CD4-positive, alpha-beta T cell treated with Interferon gamma for 1 hour (primary cell): ENCODE measurements at places on chromosomes 12 and 14.
A peak's percentile ranks its signal among the peaks of the same experiment; 100 is the strongest.

DNA sequence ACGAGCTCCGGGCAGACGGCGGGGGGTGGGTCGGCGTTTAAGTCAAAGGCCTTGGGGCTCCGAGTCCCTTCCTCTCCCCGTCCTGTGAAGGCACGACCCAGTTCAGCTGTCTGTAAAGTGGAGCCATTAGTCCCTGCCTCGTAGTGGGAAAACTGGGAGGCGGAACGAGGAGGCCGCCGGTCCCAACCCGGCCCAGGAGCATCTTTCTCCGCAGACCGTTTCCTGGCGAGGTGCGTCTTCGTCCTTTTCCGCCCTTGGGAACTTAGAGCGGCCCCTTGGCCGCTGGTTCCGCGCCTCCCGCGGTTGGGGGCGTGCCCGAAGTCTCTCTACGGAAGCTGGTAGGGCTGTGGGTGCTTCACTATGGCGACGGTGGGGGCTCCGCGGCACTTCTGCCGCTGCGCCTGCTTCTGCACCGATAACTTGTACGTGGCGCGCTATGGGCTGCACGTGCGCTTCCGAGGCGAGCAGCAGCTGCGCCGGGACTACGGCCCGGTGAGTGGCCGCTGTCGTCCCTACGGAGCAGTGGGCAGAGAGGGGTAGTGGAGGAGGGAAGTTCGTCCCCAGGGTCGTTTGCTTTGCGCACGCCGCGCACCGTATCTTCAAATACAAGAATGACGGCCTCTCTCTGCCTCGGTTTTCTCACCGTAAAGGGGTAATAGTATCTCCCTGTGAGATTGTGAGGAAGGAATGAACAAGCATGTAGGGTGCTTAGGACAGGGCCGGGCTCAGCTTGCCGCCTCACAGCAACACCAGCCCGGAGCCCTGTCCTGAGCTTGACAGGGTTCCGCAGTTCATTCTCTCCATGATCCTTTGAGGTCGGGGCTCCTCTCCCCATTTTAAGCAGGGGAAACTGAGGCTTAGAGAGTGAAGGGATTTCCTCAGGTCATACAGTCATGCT lies at the start of gene OGFOD2:
Gene OGFOD2 (plus strand): TSS at position 353 of the 898 bp plus-strand sequence. CDS start 8 bp downstream, at position 361.
- peak; percentile 91 for DNase-seq

DNA sequence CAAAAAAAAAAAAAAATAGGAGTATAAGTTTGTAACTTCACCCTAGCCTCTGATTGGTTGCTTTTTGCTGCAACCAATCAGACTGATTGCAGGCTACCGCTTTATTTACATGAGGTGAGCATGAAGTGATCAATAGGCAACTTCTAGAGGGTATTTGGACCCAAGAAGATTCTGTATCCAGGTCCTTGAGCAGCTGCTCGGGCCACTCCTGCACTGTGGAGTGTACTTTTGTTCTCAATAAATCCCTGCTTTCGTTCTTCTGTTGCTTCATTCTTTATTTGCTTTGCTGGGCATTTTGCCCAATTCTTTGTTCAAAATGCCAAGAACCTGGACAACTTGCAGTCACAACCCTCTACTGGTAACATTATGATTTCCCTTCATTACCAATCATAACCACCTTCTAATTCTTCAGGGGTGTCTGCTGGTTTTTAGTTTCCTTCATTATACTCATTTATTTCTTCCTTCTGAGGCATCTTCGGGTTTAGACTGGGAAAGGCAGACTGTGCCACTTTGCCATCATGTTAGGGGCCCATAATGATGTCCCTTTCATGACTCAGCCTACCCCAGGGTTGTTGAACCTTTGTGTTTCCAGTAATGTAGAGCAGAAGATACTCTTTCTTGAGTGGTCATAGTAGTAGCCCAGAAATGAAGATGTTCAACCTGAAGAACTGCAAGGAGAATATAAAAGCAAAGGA lies 43.4 kb upstream of the LIMA1 start:
- no peak for DNase-seq

DNA sequence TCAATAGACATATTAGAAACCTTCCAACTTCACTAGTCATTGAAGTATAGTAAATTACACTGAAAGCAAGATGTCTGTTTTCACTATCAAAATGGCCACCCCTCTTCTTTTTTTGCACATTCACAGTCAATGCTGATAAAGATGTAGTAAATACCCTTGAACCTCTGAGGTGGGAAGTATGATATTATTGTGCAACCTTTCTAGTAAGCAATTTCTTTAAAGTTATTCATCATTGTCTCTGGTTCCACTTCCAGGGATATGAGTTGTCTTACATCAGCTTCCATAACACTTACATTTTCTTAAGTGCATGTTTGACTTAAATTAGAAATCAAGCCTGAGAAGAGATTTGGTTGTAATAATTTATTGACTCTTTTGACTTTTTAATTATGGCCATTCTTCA lies 453.9 kb upstream of the MGAT4C start:
- no peak for DNase-seq

DNA sequence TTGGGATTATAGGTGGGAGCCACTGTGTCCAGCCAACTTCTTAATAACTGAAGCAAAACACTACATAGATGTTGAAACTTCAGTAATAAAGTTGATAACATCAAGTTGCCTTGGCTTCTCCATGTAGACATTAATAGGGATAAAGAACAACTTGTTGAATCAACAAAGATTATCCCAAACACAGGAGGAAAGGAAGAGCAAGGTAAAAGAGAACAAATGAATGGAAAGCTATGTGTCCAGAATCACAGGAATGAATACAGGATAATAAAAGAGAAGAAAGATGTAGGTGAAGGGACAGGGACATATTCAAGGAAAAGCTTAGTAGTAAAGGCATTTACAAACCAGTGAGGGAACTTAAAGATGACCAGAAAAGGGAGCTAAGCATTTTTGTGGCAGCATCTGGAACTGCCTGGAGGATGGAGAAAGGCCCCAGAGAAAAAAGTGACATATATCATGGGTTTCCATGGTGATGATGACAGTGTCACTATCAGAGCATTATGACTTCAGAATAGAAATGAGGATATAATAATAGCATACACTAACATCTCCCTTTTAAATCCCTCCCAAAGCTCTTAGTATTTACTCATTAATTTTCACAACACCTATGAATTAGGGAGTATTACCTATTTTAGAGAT lies 24.0 kb upstream of the MDM1 start:
- no peak for DNase-seq

DNA sequence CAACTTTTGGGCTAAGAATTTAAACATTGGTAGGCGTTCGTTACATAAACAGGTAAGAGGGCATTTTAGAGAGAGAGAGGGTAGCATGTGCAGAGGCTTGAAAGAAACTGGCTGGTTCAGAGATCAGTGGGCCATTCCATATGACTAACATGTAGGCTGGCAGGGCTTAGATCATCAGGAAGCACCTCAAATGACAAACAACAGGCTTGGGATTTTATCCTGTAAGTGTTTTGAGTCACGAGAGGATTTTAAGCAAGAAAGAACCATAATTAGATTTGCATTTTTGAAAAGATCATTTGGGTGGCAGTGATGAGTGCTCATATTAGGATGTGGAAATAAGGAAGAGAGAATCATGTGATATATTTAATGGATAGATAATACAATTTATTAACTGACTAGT lies 8.7 kb upstream of the PLEKHA5 start:
- no peak for DNase-seq

DNA sequence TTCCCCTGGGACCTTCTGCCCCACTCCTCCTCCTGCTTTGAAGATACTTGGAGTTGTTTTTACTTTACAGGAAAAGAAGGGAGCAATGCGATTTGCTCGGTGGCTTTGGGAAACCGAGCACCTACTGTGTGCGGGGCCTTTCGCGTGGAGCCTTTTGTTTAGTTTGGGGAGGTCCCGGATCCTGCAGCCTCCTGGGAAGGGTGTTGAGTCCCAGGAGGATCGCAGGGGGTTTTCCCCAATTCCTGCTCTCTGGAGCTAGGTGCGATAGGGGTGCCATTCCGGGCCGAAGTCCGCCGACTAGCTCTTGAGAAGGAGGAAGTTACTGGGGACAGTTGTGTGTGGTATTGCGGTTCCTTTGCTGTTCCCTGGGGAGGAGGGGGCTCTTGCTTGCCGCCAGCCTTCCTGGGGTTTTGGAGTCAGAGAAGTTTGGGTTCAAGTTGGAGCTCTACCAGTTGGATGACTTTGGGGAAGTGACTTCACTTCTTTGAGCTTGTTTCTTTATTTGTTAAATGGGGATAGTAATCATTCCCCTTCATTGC lies 1.1 kb downstream of the BRI3BP start:
- DNase-seq = peak; percentile 29

- no peak for DNase-seq
These were observed 8.0 kb downstream of the IL22 start for GRCh38 chr12:68245180-68246021.

GRCh38 chr12:75694534-75695268 lies 183.3 kb upstream of the KRR1 start:
- DNase-seq = no peak

DNA sequence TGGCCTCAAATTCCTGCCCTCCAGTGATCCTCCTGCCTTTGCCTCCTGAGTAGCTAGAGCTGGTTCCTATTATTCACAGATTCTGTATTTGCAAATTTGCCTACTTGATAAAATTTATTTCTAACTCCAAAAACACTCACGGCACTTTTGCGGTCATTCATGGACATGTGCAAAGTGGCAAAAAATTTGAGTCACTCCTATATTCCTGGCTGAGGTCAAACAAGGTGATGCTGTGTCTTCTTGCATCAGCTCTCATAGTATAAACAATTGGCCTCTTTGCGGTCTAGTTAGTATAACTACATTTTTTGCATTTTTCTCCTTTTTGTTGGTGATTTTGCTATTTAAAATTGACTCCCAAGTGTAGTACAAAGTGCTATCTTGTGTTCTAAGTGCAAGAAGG lies 24.7 kb downstream of the ATF1 start:
- DNase-seq = no peak

GRCh38 chr14:73293782-73294781 lies 56.8 kb downstream of the PAPLN start:
- DNase-seq = no peak

GRCh38 chr14:96165493-96166436 lies 38.9 kb upstream of the BDKRB2 start:
- DNase-seq = no peak

- no peak for DNase-seq
These were observed 369.8 kb upstream of the GARIN6 start for GRCh38 chr12:99277591-99278379.

- no peak for DNase-seq
These were observed 543.6 kb downstream of the FOXG1 start for GRCh38 chr14:29310210-29310609.

- DNase-seq = no peak
These were observed 270.6 kb downstream of the PAWR start for GRCh38 chr12:79420146-79420618.

- DNase-seq = no peak
These were observed 32.5 kb upstream of the ANO2 start for GRCh38 chr12:5977556-5977955.

GRCh38 chr14:27836386-27836785 lies 930.2 kb upstream of the FOXG1 start:
- no peak for DNase-seq

DNA sequence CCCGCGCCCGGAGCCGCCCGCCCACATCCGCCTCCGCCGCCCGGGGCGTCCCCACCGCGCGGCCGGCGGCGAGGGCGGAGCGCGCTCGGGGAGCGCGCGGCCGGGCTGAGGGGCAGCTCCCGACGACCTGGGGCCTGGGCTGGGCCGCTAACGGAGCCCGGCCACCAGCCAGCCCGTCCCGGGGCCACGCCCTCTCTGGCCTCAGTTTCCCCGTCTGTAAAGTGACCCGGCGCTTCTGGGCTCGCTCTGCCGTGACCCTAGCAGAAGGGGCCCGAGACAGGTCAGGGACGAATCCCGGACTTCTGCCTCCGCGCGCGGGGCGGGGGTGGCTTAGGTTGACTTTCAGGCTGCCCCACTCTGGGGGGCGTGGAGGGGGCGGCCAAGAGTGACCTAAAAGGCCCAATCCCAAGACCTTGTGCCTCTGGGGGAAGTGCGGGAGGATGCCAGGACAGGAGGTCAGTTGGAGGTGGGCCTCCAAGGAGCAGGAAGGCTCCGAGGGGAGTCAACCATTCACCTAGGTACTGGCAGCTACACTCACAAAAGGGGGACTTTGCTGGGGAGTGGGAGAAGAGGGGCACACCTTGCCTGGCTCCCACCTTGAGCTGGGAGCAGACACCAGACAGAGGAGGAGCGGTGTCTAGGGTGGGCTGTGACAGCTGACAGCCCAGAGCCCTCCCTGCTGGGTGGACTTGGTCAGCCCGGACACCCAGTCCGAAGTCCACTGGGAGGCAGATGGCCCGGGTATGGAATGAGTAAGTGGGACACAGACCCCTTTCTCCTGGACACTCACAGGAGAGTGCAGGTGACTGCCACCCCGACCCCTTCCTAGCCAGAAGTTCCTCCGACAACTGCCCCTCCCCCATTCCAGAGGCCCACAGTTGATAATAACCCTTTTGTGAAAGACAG lies 486 bp upstream of the AKT1 start:
- DNase-seq = peak; percentile 55

DNA sequence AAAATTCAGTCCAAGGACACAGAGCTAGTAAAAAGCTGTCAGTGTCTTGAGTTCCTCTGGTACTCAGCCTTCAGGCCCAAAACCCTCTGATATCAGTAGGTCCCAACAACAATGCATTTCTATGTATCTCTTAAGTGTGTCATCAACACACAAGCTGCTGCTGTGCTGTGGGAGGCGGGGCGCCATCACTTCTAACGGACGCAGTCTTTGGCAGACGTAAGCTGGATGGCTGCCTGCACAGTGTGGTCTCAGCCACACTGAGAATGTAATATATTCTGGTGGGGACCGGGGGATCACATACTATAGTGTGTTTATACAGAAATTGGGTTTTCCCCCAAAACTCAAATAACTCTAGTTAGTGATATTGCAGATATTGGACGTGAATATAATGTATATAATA lies 123.9 kb downstream of the SUDS3 start:
- DNase-seq = no peak

GRCh38 chr14:101454229-101454628 lies 107.1 kb upstream of the DIO3 start:
- DNase-seq = no peak

- DNase-seq = no peak
These were observed at the start of gene LAG3 for GRCh38 chr12:6772331-6772695. Gene LAG3 (plus strand): TSS chr12:6772520. CDS start chr12:6772853, 333 bp downstream.

DNA sequence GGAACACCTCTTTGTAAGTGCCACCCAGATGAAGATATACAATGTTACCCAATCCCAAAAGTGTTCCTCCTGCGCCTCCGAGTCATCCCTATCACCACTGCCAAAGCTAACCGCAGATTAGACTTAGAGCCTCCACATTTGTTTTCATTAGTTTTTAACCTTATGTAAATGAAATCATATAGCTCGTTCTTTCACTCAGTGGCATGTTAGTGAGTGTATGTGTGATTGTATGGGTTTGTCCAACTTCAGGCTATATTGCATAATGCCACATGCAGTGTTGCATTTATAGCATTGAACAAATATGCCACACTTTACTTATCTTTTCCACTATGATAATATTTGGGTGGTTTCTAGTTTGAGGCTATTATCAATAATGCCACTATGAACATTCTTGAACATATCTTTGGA lies 18.0 kb downstream of the MAP1LC3B2 start:
- no peak for DNase-seq

GRCh38 chr12:79143803-79144202 lies 279.2 kb downstream of the SYT1 start:
- no peak for DNase-seq

DNA sequence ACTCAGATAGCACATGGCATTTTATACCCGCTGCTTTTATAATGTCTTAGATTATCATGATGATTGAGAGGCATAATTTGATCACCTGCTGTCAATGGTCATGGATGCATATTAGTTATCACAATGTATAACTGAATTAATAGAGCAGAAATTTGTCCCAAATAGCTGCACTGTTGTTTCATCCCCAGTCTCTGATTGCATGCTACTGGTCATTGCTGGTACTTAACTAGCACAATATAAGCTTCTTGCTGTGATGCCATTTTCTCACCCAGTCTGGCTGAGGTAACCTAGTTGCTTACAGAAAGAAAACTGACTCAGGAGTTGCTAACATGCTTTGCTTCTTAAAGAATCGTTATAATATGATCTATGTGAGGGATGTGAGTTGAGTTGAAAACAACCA lies 76.8 kb upstream of the PLEKHA5 start:
- no peak for DNase-seq
